ENCODE measurements at places on chromosomes 16 and 17.
A peak's percentile ranks its signal among the peaks of the same experiment; 100 is the strongest.

DNA sequence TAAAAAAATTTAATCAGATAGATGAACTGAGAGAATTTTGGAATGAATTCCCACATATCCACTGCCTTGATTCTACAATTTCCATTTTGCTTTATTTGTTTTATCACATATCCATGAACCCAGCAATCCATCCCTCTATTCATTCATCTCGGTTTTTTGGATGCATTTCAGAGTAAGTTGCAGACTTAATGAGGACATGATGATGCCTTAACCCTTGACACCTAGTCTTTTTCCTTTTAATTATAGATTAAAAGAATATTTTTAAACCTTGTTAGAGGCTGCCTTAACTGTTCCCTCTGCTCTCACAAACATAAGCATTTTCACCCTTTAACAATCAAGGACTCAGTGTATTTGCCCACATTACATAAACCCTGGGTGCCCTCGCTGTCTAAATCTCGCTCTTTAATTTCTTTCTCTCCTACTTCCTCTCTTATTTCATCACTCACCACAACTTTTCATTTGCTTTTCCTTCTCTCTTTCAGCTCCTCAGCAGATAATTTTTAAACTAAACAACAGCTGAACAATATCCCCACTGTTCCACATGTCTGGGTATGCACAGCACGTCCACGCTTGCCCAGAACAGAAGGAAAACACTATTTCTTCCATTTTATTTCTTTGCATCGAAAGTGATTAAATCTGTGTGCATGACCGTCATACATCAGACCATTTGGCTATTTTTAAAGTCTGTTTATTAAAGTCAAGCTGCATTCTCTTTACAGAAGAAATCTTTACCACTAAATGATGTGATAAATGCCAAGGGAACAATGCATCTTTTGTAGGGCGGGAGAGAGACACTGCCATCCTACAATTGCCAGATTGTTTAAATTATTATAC lies 39.9 kb downstream of the IQCK start:
- DNase-seq = no peak

DNA sequence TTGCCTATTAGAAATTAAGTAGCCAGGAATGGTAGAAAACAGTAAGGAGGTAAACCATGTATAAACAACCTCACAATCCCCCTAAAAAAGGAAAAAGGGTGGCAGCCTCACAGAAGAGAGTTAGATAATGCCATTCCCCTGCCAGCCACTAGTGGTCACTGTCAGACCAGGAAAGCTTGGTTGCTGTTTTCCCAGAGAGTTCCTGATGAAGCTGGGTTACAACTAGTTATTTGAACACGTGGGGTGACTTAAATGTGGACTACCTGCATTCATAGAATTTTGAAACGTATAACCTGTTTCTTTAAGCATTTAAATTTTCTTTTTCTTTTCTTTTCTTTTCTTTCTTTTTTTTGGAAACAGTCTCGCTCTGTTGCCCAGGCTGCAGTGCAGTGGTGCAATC lies 5.8 kb downstream of the GPRC5C start:
- DNase-seq = no peak

DNA sequence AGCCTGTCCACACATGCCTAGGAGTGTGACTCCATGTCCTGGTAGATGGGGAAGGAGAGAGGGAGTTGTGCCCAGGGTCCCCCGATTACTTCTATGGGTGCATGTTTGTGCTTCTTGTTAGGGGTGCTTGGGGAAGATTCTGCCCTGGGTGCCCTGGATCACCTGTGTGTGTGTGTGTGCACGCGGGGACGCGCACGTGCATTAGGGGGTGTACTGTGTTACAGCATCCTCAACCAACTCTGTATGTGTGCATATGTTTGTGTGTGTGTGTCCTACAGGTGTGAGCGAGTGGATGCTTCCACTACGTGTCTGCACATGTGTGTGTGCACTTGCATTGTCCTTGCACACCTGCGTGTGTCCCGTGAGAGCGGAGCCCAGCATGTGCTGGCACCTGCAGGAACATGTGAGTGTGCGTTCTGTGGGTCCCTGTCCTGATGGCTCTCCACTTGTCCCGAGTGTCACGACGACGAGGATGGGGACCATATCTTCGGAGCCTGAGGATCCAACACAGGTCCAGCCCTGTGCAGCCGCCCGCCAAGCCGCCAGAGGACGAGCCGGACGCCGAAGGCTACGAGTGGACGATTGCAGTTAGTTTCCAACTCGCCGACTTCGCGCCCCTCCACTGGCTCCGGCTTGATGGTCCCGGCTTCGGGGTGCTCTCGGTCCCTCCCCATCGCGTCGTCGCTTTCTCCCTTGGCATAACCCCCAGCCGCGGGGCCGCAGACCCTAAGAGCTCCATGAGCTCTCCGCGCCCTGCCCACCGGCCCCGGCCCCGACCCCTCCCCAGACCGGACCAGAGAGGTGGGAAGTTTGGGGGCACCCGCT lies 6.0 kb upstream of the TBC1D3B start:
- DNase-seq = no peak

DNA sequence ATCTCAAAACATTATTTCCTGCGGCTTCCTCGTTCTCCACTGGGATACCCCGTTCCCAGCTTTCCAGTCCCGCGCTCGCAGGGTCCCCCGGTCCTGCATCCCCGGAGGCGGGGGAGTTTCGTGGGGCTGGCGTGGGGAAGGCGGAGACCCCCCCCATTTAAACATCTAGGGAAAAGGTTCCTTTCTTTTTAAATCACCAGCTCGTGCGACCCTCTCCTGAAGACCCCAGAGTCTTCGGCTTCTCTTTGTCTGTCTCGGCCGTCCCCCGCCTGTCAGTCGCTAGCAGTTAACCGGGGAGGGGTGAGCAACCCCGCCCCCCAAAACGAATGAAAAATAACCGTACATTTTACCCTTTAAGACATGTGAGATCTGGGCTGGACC lies 473 bp upstream of the IGF2BP1 start:
- DNase-seq = no peak

DNA sequence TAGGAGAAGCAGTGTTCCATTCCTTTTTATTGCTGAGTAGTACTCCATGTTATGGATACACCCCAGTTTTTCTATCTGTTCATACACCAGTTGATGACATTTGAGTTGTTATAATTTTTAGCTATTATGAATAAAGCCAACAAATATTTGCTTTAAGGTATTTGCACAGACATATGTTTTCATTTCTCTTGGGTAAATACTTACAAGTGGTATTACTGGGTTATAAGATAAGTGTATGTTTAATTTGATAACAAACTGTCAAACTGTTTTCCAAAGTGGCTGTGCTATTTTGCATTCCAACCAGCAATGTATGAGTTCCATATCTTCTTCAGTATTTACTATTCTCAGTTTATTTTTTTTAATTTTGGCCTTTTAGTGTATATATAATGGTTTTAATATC lies 27.7 kb upstream of the GFOD2 start:
- DNase-seq = no peak

DNA sequence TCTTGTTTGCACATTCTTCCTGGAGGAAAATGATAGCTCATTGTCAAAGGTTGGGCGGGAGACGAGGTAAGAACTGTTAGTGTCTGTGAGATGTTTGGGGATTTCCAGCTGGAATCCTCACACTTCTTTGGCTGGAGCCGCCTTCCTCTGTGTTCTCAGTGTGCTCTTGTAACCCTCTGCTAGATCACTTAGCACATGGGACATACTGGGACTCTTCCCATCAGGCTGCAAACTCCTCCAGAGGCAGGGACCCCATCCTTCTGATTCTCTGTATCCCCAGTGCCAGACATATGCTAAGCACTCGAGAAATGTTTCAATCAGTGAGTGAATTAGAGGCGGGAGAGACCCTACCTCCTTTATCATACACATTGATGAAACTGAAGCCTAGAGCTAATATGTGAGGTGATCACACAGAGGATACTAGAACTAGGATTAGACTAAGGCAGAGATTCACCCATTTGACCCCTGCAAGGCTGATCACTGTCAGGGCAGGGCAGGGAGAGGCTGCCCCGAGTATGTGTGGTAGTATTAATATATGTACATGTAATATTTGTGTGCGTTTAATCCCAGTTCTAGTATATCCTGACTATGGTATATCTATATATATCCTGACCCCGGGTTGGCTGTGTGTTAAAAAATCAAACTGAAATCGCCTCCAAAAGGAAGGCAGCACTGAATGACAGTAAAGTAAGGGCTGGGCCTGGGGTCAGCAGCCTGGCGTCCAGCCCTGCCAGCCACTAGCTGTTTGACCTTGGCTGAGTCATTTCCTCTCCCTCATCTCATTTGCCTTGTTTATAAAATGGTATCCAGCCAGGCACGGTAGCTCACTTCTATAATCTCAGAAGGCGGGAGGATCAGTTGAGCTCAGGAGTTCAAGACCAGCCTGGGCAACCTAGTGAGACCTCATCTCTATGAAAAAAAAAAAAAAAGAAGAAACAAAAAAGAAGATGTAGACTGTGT lies 75.5 kb upstream of the TBX2 start:
- no peak for DNase-seq

GRCh38 chr17:5247621-5248020 lies 13.0 kb upstream of the SCIMP start:
- DNase-seq = no peak

DNA sequence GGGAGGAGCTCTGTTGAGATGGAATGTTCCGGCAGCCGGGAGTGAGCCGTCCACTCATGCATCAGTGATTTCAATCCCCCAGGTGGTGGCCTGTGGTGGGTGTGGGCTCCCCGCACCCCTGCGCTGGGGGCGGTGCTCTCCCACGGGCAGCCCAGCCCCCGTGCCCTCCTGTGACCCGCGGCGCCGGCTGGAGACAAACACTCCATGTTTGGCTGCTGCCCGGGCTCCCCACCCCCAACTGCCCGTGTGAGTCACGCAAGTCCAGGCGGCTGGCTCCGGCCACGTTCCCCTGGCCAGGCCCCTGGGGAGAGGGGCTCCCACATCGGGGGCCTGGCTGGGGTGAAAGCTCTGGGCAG lies 29.4 kb downstream of the CACNA1H start:
- DNase-seq = no peak

DNA sequence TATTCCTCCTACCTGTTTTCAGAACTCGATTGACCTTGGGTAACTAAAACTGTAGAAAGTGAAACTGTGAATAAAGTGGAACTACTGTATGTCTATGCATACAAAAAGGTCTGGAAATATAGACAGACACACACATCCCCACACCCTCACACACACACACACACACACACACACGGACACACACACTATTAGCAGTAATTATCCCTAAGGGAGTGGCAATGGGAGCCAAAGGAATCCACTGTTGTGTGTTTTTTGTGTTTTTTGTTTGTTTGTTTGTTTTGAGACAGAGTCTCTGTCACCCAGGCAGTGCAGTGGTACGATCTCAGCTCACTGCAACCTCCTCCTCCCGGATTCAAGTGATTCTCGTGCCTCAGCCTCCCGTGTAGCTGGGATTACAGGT lies 26.6 kb upstream of the SRCIN1 start:
- no peak for DNase-seq

GRCh38 chr17:77874303-77875050 lies 84.0 kb upstream of the TNRC6C start:
- no peak for DNase-seq

DNA sequence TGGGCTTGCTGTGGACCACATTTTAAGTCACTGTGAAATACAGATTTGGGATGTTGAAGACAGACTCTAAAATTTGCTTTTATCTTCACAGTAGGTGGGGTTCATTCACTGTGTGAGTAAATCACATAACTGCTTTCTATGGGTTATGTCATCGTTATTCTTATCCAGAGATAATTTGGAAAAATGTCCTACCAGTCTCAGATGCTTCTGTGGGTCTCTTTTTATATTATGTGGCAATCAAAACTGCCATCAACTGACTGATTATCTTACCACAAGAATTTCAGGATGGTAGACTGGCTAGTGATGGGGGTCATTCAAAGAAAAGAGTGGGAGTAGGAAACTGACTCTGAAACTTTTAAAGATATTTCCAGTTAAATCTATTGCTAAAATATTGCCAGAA lies 3.1 kb downstream of the HSBP1 start:
- no peak for DNase-seq

- peak; percentile 32 for DNase-seq
These were observed 559 bp downstream of the CLUH start for GRCh38 chr17:2710803-2711607.

- DNase-seq = no peak
These were observed 7.8 kb downstream of the HOXB1 start for GRCh38 chr17:48523010-48523409.

GRCh38 chr16:2339521-2340484 lies 725 bp downstream of the ABCA3 start:
- DNase-seq = peak; percentile 15

- no peak for DNase-seq
These were observed 672.8 kb downstream of the MAF start for GRCh38 chr16:78927766-78928165.

- peak; percentile 52 for DNase-seq
These were observed 38.5 kb downstream of the TBC1D16 start for GRCh38 chr17:79997011-79997660.

DNA sequence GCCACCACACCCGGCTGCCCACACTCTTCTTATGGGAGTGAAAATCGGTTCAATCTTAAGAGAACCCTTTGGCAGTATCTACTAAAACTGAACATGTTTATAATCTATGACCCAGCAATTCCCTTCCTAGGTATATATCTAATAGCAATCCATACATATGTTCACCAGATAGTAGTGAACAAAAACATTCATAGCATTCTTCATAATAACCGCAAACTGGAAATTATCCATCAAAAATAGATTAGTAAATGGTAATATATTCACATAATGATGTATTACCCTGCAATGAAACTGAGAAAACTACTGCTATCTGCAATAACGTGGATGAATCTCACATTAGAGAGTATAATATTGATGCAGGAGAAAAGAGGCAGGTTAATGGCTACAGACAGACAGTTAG lies 23.1 kb downstream of the COPRS start:
- no peak for DNase-seq

DNA sequence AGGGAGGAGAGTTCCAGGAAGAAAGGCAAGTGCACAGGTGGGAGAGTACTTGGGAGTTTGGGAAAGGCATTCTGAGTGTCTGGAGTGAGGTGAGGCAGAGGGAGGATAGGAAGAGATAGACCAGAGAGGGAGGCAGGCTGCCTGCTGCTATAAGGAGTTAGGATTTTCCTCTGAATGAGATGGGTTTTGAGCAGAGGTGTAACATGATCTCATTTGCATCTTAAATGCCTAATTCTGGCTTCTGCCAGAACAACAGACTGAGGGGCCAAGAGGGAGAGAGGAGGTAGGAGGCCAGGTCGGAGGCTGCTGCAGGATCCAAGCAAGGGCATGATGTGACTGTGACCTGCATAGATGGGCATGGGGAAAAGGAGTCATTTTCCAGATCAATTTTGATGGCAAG lies 31.5 kb upstream of the IRX6 start:
- no peak for DNase-seq

GRCh38 chr17:44473367-44473766 lies 29.8 kb downstream of the GPATCH8 start:
- DNase-seq = no peak

GRCh38 chr16:58318391-58318790 lies 23.6 kb upstream of the PRSS54 start:
- no peak for DNase-seq

GRCh38 chr17:6393351-6393952 lies 41.5 kb downstream of the AIPL1 start:
- no peak for DNase-seq

- DNase-seq = no peak
These were observed 1194.3 kb upstream of the CDH8 start for GRCh38 chr16:63230421-63231040.
